NK-92 treated with Interleukin-12 subunit alpha and Interleukin-12 subunit beta, amount 100 ng/mL, for 24 hours (cell line): ENCODE measurements at places on chromosomes 4 and X.

- no peak for DNase-seq
Measured at GRCh38 chr4:150259861-150260567, 181.8 kb downstream of the DCLK2 start.

GRCh38 chrX:73913580-73913979 lies 350.6 kb downstream of the CHIC1 start:
- no peak for DNase-seq

DNA sequence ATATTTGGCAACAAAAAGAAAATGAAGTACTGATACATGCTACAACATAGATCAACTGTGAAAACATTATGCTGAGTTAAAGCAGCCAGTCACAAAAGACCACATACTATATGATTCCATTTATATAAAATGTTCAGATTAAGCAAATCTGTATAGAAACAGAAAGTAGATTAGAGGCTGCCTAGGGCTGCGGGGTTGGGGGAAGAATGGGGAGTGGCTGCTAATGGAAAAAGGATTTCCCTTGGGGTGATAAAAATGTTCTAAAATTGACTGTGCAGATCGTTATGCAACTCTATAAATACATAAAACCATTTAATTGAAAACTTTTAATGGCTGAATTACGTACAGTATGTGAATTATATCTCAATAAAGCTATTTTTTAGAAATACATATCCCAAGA lies 46.8 kb downstream of the NEK1 start:
- DNase-seq: no peak

DNA sequence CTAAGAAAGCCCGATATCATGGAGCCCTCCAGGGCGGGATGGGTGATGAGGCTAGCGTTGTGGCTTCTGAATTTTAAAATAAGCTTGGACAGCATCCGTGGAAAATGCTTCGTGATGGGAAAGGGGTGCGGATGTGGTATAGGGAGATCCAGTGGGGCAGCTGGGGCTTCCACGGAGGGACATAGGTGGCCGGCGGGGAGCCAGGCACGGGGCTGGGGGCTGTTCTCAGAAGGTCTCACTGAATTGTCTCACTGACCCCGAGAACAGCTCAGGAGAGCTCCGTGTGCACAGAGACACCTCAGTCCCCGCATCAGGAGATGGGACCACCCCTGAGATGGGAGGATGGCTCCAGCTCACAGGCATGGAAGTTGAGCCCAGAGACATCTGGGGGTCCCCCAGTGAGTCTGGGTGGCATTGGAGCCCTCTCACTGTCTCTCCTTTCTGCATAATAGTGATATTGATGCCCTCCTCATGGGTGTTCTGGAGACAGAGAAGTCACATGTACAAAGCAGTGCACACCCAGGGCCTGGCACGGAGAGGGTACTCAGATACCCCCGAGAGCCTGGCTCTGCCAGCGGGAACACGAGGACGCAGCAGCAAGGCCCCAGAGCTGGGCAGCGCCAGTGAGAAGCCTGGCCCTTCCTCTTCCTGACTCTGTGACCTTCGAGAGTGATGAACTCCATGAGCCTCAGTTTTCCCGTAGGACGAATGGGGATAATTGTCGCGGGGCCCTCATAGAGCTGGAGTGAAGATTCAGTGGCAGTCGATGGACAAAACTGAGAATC lies 70.6 kb upstream of the PSAPL1 start:
- DNase-seq: no peak
